ENCODE measurements at places on chromosomes 3 and 15.
A peak's percentile ranks its signal among the peaks of the same experiment; 100 is the strongest.

DNA sequence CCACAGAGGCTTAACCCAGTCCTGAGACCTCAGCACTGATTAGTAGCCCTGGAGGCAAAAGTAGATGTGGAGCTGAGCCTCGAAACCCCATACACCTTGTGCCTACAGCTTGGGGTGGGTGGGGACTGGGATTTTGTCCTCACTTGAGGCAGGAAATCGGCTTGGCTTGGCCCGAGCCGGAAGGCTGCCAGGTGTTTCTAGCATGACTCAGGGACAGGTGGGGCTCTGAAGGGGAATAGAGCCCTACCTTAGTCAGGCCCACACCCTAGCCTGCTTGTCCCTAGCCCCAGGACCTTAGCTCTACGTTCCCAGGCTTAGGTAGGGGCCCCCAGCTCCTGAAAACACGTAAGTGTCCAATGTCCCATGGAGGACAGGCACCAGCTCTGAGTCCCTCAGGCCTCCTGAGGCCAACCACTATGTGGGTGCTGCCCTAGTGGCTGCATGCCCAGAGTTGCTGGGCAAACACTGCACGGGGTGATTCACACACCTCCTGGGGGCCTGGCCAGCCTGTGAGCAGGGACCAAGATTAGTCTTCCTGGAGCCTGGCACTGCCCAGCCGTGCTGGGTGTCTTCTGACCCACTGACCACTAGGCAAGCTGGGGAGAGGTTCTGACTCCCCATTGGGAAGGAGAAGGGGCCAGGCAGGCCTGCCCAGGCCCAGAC, 3.1 kb downstream of the MST1R start:
- DNase-seq, result no peak
- no peak overlapping the region for H3K4me3 ChIP-seq
- no peak overlapping the region for H3K27ac ChIP-seq
- H3K27me3 ChIP-seq, result no peaks in the 10 kb centered on the region

GRCh38 chr3:152385761-152386160, 117.0 kb downstream of the MBNL1 start:
- peaks cover 43% of the 10 kb centered on the region for H3K4me1 ChIP-seq
- H3K27me3 ChIP-seq, result no peaks in the 10 kb centered on the region
- DNase-seq, result no peak
- peaks cover 12% of the 10 kb centered on the region for H3K36me3 ChIP-seq
- no peak overlapping the region for H3K4me3 ChIP-seq

DNA sequence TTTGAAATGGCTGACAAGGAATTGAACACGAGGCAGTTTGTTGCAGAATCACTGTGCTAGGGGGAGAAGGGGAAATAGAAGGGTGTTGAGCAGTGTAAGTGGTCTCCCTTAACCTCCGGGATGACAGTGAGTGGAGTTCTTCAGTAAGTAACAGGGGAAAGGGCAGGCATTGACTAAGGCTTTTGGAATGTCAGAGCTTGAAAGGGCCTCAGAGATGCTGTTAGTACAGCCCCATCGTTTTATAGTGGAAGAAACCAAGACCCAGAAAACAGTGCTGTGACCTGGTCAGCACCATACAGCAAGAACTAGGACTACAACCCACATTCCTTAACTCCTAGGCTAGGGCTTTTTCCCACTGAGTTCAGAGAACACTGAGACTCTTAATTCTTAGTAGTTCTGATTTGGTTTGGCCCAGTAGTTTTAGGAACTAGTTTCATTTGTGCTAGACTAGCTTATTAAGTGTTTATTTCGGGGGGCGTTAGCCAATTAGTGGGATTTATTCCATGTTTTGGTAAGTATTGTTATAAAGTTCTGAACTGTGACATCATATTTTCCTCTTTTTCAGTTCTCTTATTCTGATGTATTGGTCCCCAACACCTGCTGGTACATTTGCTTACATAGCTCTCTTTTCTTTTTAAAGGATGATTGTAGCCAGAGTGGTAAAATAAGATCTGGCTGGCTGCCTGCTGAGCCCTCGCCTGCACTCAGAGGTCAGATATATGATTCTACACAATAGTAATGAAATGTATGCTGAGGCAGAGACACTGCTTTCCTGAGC, 34.2 kb downstream of the RAB11A start:
- no peak overlapping the region for H3K27ac ChIP-seq
- H3K4me1 ChIP-seq, result peaks cover 5% of the 10 kb centered on the region
- no peak overlapping the region for H3K4me3 ChIP-seq
- no peak for DNase-seq
- no peaks in the 10 kb centered on the region for H3K27me3 ChIP-seq
- H3K36me3 ChIP-seq, result peaks cover 7% of the 10 kb centered on the region

DNA sequence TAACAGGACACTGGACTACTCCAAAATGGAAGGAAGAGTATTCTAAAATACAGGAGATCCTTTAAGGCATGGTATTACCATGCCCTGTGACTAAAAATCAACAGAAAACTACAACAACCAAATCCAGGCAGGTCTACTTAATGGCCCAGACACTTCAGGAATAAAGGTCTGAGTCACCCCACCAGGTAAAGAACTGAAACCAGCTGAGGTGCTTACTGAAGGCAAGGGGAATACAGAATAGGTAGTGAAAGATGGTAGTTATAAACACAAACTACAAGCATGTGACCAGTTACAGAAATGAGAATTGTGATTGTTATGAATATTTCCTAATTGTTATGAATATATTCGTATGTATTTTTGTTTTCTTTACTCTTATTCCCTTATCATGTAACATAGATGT, 13.4 kb downstream of the IFT57 start:
- no peak for DNase-seq
- H3K4me1 ChIP-seq, result no peaks in the 10 kb centered on the region
- H3K36me3 ChIP-seq, result peaks cover 7% of the 10 kb centered on the region
- no peak overlapping the region for H3K27ac ChIP-seq
- H3K27me3 ChIP-seq, result no peaks in the 10 kb centered on the region

- H3K36me3 ChIP-seq, result peaks cover 27% of the 10 kb centered on the region
- H3K4me3 ChIP-seq, result peak overlapping the region; percentile 51
- H3K27me3 ChIP-seq, result no peaks in the 10 kb centered on the region
- peak; percentile 66 for DNase-seq
These were observed 10.9 kb downstream of the RMDN3 start for GRCh38 chr15:40743921-40744814.

- H3K27me3 ChIP-seq, result peaks cover 6% of the 10 kb centered on the region
- no peak overlapping the region for H3K4me3 ChIP-seq
- no peaks in the 10 kb centered on the region for H3K4me1 ChIP-seq
- no peaks in the 10 kb centered on the region for H3K36me3 ChIP-seq
- no peak for DNase-seq
These were observed 42.2 kb downstream of the SRGAP3 start for GRCh38 chr3:9207116-9207763.

DNA sequence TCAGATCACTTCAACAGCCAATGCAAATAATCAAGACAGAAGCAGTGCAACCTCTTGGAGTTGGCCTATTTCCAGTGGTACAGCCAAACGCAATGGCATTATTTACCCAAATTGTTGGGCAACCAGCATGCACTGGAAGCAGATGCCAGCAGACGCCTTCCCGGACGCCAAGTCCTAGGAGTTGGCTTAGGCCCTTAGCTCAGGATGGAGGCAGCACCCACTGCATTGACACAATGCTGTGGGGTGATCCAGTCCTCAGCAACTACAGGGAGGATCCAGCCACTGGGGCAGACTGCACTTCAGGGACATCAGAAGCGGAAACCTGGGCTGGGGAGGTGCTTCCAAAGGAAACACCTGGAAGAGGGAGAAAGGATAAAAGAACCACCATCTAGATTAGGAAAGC, 290.4 kb downstream of the FAM43A start:
- no peak overlapping the region for H3K4me3 ChIP-seq
- H3K4me1 ChIP-seq, result no peaks in the 10 kb centered on the region
- H3K27ac ChIP-seq, result no peak overlapping the region

DNA sequence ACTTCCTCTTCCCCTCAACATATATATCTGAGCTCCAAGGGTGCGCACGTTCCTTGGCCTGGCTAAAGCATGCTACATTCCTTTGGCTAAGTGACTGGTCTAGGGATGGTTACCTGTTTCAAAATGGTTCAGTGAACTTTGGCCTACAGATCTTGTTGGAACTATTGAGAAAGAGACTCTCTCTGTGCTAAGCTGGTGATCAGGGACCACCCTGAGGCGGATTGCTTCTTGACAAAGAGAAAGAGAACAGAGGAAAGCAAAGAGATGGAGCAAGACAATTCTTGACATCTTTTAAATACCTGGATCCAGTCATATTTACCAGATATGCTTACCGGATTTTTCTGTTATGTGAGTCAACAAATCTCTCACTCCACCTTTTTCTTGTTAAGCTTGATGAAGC, 123.1 kb downstream of the CHST2 start:
- no peak overlapping the region for H3K4me3 ChIP-seq
- no peaks in the 10 kb centered on the region for H3K36me3 ChIP-seq
- DNase-seq, result no peak
- H3K4me1 ChIP-seq, result no peaks in the 10 kb centered on the region
- H3K27ac ChIP-seq, result no peak overlapping the region

DNA sequence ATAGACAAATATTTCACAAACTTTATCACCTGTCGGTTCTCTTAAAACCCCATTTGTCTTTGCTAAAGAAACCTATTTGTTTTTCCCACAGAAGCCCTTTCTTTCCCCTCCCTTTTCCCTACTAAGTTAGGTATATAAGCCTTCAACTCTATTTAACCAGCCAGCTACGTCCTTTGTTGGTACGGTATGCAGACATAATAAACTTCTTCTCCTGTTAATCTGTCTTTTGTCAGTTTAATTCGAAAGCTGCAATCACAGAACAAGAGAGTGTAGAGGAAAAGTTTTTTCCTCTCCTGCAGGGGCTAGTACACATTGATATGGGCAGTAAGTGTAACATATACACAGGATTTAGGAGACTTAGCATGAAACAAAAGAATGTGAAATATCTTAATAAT, 21.9 kb upstream of the C15orf39 start:
- H3K36me3 ChIP-seq, result peaks cover 2% of the 10 kb centered on the region
- no peak for DNase-seq
- H3K27me3 ChIP-seq, result peaks cover 33% of the 10 kb centered on the region
- H3K27ac ChIP-seq, result no peak overlapping the region
- H3K4me1 ChIP-seq, result no peaks in the 10 kb centered on the region

- H3K36me3 ChIP-seq, result peaks cover 17% of the 10 kb centered on the region
- H3K27me3 ChIP-seq, result no peaks in the 10 kb centered on the region
- no peak overlapping the region for H3K27ac ChIP-seq
These were observed 113.2 kb downstream of the EEFSEC start for GRCh38 chr3:128266453-128266852.

GRCh38 chr3:30775040-30775439, 119.4 kb downstream of the GADL1 start:
- no peaks in the 10 kb centered on the region for H3K4me1 ChIP-seq
- H3K36me3 ChIP-seq, result no peaks in the 10 kb centered on the region
- peaks cover 34% of the 10 kb centered on the region for H3K27me3 ChIP-seq
- no peak overlapping the region for H3K4me3 ChIP-seq

DNA sequence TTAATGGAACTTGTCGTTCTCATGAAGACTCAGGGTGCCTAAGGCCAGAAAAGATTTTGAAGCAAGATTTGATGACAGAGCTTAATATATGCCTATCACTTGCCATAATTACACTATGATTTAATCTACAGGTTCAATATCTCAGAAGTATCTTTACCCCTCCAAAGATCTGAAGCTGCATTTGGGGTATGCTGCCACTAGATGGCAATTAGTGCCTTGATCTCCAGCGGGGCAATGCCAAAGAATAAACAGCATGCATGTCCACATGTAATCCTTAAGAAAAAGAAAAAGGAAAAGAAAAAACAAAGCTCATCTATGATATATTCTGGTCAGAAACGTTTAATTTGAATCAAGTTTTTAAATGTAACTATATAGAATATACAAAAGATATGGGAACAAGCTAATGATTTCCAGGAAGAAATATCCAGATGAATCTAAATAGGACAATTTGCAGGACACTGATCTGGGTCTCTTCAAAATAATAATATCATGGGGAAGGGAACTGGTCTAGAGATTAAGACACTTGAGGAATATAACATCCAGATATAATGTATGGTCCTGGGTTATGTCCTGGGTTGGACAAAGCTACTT, 55.0 kb upstream of the SOX14 start:
- H3K4me3 ChIP-seq, result no peak overlapping the region
- DNase-seq, result no peak
- H3K36me3 ChIP-seq, result no peaks in the 10 kb centered on the region
- H3K27ac ChIP-seq, result no peak overlapping the region
- no peaks in the 10 kb centered on the region for H3K27me3 ChIP-seq

DNA sequence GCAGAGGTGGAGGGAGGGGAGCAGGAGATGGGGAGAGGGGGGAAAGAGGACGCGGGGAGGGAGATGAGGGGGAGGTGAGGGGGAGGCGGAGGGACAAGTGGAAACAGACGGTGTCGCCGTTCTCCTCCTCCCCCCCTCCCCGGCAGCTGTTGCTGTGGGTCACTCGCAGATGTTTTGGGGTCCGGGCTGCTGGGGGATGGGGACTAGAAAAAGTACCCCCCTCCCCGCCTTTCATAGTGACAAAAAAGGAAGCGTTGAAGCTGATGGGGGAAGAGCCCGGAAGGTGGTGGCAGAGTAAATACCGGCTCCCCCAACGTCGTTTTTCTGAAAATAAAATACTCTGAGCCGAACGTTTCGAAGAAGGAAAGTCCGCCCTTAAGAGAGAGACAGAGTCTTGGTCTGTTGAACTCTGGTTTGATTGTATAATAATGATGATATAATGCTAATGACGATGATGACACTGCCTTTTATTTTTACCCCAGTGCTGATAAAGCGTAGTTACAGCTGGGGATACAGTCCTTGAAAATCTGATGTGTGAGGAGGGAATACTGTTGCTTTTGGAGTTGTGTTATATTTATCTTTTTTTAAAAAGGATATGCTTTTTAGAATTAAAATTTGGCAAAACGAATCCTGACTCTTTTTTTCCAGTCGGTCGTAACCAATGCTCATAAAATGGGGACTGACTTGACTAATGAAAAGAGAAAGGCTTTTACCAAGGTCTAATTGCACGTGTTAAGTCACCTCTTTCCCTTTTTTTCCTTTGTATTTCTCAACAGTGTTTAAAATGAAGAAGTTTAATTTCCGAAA, 993 bp downstream of the STXBP5L start:
- peaks cover 13% of the 10 kb centered on the region for H3K4me1 ChIP-seq
- no peaks in the 10 kb centered on the region for H3K36me3 ChIP-seq
- DNase-seq, result no peak
- H3K4me3 ChIP-seq, result peak overlapping the region; percentile 75
- peaks cover 73% of the 10 kb centered on the region for H3K27me3 ChIP-seq

DNA sequence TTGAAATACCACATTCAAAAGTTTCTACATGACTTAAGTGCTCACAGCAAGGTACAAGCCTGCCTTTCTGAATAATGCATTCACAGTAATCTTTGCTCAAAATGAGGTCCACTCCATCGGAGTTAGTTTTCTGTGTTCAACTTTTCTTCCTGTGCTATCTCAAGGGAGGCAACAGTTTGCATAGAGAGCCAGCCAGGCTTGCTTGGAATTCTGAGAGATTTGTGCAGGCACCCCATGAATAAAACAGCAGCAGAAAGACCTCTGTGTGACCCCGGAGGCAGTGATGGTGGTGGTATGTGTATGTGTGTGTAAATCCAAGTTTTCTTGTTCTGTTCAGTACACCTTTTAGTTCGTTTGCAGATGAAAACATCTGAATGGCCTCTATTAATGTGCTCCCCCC, 124.0 kb downstream of the ADAMTS9 start:
- H3K36me3 ChIP-seq, result no peaks in the 10 kb centered on the region
- no peak overlapping the region for H3K27ac ChIP-seq
- no peak overlapping the region for H3K4me3 ChIP-seq

- peaks cover 9% of the 10 kb centered on the region for H3K36me3 ChIP-seq
- no peak for DNase-seq
- peak overlapping the region; percentile 92 for H3K4me3 ChIP-seq
- H3K4me1 ChIP-seq, result peaks cover 21% of the 10 kb centered on the region
These were observed 2.3 kb upstream of the CLK3 start for GRCh38 chr15:74613089-74613952.

- DNase-seq, result no peak
- H3K27me3 ChIP-seq, result peaks cover 19% of the 10 kb centered on the region
- H3K36me3 ChIP-seq, result no peaks in the 10 kb centered on the region
- H3K4me3 ChIP-seq, result no peak overlapping the region
- H3K27ac ChIP-seq, result no peak overlapping the region
These were observed 58.1 kb upstream of the MEF2A start for GRCh38 chr15:99507504-99508310.

All from central memory CD8-positive, alpha-beta T cell (primary cell).